ENCODE measurements at places on chromosomes 1 and 21.
A peak's percentile ranks its signal among the peaks of the same experiment; 100 is the strongest.

- DNase-seq, result no peak
These were observed 4.1 kb upstream of the GREM2 start for GRCh38 chr1:240616018-240616417.

DNA sequence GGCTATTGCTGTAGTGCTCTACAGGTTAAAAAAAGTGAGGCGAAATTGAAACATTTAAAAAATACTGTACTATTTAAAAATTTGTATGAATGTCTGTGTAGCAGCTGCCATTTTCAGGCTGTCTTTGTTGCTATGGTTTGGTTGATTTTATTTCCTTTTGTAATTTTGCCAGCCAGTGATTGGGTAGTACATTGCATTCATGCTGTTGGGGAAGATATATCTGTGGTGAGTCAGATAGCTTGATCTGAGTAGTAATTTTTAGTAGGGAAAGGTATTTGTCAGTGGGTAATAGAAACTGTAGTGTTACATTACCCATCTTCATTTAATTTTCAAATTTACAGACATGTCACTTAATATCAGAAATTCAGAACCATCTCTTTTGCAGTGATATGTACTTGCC, 15.0 kb downstream of the NFIA start:
- no peak for DNase-seq

GRCh38 chr1:16727190-16728111, 12.9 kb upstream of the RNU1-4 start:
- DNase-seq, result peak; percentile 70

DNA sequence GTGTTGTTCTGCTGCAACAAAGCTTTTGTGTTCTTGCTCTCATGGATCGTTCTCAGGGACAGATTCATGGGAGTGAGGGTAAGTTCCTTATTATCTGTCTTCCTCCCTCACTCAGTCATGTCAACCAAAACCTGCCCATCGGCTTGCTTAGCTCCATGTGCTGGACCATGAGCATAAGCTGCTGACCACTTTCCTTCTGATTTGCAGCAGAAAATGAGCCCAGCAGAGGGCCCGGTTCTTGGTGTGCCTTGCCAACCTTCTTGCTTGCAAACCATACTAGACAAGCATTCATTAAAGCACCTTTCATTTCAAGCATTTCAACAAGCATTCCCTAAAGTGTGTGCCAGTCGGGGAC, 64.0 kb upstream of the COA6 start:
- DNase-seq, result no peak
